Pulmonary artery endothelial cell (primary cell): ENCODE measurements at places on chromosomes 11 and 22. TPM values are rescaled to one million over a fixed set of nuclear protein-coding genes. Genes with fewer than 3 reads are reported as not detected.

Gene LRRC32
- 16.1 and 24.7 TPM in 2 replicates for total RNA-seq

Gene LDHAL6A
- not detected in 2 replicates for total RNA-seq

GRCh38 chr11:79404806-79405205 lies 36.0 kb downstream of the TENM4 start:
- no peak for DNase-seq

DNA sequence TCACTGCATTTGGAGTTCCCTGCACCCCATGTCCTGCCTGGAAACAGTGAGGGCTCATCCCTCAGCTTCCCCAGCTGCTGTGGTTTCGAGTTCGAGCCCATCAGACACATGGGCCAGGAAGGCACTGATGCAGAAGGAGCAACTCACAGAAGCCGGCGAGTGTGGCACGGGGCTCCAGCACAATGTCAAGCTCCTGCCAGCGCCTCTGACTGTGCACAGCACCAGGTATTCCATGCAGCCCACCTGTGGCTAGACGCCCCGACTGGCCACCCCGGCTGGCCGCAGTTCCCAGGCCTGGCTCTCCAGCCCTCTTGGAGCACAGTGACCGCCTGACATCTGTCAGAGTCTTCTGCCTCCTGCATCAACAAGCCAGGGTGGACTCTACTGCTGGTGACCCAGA lies 419.4 kb downstream of the SHANK2 start:
- no peak for DNase-seq

Gene HDHD5
- total RNA-seq = 54.6 and 61.8 TPM in 2 replicates

DNA sequence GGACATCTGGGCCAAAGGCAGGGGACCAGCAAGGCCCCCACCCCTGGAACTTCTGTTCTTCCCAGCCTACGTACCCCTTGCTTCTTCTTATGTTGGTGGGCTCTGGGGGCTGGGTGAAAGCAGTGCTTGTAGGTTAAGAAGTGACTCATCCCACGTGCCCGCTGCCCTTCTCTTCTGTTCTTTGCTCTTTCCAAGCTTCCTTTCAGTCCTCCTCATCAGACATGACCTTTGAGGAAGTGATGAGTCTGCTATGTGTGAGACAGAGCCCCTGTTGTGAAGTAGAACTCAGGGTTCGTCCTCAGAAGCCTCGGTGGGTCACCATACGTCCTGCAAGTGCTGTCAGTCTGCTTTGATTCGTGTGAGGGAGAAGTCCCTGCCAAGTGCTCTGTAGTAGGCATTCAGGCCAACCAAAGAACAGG lies 12.7 kb downstream of the MED15 start:
- no peak for DNase-seq

Gene LRRC56
- total RNA-seq = 0.40 and 0.46 TPM in 2 replicates

Gene NAV2
- total RNA-seq = 9.5 and 15.2 TPM in 2 replicates

GRCh38 chr11:72012897-72013721 lies 14.4 kb downstream of the IL18BP start:
- no peak for DNase-seq

Gene MOB2
- 46.0 and 48.3 TPM in 2 replicates for total RNA-seq

DNA sequence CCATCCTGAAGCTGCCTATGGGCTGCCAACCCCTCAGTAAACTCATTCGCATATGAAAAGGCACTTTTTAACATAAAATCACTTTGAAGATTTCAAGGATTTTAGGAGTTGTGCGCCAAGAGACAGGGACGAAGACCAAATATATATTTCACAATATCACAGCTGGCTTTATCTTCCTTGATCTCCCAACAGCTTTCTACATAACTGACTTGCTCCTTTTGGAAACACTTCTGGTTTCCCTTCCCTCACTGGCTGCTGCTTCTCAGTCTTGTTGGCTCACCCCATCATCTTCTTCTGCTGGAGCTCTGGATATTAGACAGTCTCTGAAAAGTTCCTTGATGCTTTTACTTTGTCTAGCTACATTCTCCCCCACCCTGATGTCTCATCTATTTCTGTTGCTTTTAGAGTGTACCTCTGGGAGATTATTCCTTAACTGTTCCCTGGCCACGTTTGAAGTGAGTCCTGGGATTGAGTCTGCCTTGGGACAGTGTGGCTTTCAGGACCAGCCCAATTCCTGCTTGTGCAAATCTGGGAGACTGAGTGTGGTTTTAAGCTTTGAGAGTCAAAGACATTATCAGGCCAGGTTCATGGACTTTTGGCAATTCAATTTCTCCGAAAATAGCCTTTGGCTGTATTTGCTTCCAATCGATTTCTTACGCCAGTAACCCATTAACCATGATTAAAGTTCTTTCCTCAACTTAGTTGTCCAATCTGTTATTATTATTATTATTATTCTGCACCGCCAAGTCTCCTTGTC lies 30.9 kb upstream of the NNMT start:
- DNase-seq = no peak

Gene TXNRD2
- total RNA-seq = 67.5 and 73.7 TPM in 2 replicates

DNA sequence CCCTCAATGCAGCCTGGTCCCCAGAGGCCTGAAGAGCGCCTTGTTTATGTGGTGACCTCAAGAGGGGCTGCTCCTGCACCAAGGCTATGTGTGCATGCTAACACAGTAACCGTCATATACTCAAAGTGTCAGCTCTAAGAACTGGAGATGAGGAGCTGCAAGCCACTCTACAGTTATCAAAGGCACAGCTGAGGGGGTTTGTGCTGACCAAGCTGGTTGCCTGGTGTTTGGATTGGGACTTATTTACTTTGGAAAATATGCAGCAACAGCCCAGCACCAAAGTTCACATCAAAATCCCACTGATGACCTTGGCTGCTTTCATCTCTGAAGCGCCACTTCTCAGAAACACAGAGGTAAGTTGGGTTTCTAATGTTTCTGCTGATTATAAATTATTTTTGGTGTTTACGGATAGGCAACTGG lies at the start of gene SERPIND1:
Gene SERPIND1 (plus strand): TSS at position 321 of the 420 bp plus-strand sequence. CDS start 5,200 bp downstream, outside the sequence.
- no peak for DNase-seq

GRCh38 chr11:2883640-2883978 lies 2.0 kb downstream of the CDKN1C start:
- no peak for DNase-seq

Gene GUCY1A2
- total RNA-seq = 0.14 and 1.6 TPM in 2 replicates

Gene GRIA4
- total RNA-seq = 0.21 and 1.5 TPM in 2 replicates

- DNase-seq = no peak
Observed at GRCh38 chr11:86091566-86091965, 22.7 kb upstream of the PICALM start.

- DNase-seq = no peak
Observed at GRCh38 chr11:67154726-67155125, 35.7 kb downstream of the KDM2A start.

GRCh38 chr22:46362203-46362933 lies 26.9 kb downstream of the TRMU start:
- no peak for DNase-seq

Gene APLNR
- not detected in 2 replicates for total RNA-seq
